ENCODE measurements at places on chromosomes 12 and 14.

- DNase-seq, result no peak
Observed at GRCh38 chr14:88914956-88915355, 90.5 kb downstream of the TTC8 start.

GRCh38 chr14:53192052-53192760, 39.1 kb upstream of the DDHD1 start:
- no peak for DNase-seq

DNA sequence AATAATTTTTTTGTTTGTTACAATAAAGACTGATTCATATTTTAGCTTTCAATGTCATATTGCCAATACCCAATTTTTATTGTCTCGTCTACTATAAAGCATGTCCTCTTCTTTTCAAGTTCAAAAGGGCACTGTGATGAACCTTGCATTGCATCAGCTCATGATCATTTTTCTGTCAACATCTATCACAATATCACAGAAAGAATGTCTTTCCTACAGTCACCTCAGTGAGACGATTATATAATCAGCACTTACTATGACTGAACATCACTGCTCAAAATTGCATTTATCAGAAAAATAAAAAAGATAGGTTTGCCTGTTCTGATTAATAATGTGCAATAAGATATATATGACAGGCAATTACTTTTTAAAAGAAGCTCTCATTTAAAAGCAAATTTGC, 228.7 kb upstream of the LRFN5 start:
- DNase-seq, result no peak

DNA sequence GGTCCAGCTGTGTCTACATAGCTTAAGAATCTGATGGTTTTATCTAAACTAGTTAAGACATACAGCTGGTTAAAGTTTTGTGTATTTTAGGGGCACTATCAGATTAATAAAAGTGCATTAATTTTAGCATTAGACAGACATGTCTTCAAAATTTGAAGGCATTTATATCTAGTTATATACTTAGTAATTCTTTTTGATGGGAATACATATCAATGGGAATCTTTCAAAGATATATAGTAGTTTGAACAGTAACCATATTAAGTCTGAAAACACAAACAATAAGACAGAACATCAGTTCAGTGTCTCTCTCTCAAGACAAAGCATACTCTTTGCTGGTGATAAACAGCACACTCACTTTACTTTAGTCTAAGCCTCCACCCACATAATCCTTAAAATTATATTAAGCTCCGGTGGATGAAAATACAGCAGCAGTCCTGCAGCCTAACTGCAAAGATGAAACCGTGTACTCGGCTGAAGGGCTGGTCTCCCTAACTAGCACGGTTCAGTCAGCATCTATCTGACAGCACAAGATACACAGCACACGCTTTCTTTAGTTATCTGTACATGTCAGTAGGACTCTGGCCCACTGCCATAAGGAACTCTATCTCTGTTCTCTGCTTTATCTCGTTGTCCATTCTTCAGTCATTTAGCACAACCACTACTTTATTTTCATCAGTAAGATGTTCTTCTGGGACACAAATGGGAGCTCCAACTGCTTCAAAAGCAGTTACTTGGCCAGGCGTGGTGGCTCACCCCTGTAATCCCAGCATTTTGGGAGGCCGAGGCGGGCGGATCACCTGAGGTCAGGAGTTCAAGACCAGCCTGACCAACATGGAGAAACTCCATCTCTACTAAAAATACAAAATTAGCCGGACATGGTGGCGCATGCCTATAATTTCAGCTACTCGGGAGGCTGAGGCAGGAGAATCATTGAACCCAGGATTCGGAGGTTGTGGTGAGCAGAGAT, 80.5 kb downstream of the MED13L start:
- DNase-seq, result no peak

- DNase-seq, result no peak
Observed at GRCh38 chr14:32823706-32824105, 115.0 kb upstream of the NPAS3 start.

DNA sequence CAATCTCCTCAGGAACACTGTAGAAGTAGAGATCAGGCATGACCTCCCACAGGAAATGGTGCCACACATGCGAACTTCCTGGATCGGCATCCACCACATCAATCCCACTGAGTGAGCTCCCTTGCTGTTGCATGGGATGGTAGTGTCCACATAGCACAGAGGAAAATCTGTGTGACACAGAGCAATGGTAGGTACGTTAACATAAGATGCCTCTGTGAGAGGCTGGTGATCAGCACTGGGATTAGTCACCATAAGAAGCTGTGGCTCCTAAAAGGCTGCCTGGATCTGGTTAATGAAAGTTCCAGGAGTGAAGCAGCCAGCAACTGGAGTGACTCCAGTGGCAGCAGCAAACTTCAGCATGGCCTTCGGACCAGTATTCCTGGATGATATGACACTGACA, 21.8 kb downstream of the WDHD1 start:
- DNase-seq, result no peak

DNA sequence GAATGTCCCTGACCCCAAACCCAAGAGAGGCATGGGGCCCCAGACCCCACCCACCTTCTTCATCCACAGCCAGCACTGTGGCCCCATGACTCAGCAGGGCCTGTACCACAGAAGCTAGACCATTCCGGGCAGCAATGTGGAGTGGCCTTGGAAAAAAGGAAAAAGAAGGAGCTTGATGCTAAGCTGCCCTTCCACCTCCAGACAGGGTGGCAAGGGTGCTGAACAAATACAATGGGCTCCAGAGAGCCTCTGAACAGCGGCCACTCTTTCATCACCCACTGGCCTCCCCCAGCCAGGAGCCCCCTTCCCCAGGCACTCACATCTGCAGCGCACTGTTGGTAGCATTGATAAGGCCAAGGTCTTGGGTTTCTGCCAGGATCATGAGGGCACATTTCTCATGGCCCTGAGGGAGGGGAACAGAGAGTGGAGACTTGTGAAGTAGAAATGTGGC, 13.9 kb downstream of the SLC39A5 start:
- no peak for DNase-seq

DNA sequence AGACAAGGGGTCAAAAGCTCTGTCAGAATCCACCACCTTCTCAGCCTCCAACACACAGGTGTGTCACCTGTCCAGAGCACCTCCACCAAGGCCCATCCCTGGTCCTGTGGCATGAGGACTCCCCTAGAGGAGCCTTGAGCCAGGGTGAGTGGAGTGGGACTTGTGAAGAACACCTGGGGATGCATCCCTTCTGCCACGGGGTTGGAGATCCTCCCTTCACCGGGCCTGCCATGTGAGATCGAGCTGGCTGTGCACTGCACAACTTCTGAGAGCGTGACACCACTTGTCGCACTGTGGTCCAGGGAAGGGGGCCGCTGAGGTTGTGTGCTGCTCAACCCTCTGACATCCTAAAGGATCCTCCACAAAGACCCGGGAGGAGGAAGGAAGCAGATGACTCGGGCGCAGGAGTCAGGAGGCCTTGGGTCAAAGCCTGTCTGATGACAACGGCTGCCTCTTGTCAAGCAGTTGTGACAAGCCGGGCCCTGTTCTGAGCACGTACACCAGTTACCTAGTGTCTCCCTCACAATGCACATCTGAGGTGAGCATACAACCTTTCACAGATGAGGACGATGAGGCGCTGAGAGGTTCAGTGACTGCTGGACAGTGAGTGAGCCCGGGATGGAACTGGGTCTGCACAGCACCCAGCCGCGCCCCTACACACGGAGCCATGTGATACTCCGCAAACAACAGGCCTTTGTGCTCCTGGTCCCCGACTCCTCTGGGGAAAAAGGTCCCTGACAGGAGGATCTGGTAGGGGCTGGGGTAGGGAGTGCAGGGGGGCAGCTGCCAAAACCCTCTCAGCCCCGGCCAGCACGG, 35.6 kb downstream of the CHGA start:
- DNase-seq, result no peak

DNA sequence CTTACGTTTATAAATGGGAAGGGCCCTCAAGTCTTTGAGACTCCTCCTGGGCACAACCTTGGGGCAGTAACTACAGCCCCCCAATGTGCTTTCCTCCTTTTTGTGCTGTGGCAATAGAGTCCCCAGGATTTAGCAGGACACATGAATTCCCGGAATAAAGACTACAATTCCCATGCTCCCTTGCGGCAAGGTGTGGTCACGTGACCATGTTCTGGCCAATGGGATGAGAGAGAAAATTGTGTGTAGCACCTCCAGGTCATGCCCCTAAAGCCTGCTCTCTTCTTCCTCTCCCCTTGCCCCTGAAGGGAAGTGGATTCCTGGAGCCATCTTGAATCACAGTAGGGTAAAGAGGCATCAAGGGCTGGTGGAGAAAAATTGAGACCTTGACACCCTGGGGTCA, 295.1 kb upstream of the SFSWAP start:
- no peak for DNase-seq

DNA sequence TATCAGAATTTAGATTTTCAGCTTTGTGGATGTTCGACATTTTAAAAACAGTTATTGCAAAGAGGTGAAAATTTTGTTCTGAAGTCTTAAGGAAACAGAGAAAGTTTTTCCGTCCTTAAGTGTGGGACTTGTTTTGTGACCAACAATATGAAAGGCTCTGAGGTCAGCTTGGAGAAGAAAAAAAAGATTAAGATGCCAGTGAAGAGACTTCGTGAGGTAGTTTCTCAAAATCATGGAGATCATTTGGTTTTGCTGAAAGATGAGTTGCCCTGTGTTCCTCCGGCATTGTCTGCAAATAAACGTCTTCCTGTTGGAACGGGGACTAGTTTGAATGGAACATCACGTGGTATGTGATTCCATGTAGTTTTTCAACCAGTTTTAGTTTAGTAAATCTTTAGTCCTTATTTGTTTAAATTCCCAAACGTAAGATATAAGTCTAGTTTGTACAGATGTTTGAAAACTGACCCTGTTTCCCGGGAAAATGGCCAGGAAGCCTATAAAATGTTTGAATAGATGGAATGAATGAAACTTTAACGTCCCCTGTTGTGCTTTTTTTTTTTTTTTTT, 682 bp downstream of the KIAA0586 start:
- DNase-seq, result no peak

- DNase-seq, result no peak
Observed at GRCh38 chr12:46230306-46230705, 38.5 kb downstream of the SLC38A1 start.

DNA sequence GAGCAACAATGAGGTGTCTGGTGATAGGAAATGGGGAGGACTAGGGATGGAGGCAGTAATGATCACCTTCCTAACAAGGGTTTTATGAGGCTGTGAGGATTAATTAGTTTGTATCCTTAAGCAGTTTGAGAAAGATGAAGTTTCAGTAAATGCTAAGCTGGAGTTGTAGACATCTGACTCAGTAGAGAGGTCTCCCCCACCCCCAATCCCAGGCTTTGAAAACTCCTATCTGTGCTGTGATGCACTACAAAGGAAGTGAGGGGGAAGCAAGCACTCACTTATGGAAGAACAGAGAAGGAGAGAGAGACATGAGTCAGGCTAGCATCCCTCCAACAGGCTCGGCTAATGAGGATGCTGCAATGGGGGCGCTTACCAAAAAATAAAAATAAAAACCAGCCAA, 5.5 kb upstream of the BCL11B start:
- DNase-seq, result no peak

DNA sequence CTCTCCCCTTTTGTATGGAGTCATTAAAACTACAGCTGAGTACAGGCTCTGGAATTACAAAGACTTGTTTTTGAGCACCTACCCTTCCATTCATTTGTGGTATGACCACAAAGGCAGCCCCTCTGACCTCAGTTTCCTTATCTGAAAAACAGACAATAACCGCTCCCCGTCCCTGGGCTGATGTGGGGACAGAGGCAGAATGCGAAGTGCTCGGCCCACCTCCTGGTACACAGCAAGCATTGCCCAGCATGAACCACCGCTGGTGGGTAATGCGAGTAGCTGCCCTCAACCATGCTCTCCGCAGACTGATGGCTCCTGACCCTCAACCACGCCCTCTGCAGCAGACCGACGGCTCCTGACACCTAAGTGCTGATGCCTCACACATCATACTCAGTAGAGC, 22.4 kb downstream of the P2RX2 start:
- no peak for DNase-seq

DNA sequence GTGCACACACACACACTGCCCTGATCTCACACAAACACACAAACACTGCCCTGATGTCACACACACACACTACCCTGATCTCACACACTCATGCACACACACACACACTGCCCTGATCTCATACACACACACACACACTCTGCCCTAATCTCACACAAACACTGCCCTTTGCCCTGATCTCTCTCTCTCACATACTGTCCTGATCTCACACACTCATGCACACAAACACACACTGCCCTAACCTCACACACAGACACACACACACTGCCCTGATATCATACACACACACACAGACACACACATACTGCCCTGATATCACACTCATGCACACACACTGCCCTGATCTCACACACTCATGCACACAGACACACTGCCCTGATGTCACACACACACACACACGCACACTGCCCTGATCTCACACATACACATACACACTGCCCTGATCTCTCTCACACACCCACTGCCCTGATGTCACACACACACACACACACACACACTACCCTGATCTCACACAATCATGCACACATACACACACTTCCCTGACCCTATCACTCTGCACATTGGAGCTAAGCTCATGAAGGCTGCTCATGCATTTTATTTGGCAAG, 97.6 kb upstream of the DIO3 start:
- no peak for DNase-seq

DNA sequence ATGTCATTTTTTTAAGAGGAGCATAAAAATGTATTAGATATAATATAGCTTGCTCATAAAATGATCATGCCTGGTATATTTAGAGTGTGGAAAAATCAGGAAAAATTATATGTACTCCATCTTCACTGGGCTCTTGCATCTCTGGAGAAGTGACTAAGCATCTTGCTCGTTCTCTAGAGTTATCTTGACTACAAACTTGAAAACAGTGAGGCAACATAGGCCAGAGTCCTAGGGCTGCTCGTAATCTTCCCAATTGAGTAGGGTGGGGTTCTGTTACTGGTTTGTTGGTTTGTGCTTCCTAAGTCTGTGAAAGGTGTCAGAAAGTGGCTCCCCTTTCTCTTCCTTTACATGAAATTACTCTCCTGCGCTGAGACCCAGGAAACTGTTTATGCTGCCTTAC, 46.2 kb downstream of the AACS start:
- DNase-seq, result no peak

DNA sequence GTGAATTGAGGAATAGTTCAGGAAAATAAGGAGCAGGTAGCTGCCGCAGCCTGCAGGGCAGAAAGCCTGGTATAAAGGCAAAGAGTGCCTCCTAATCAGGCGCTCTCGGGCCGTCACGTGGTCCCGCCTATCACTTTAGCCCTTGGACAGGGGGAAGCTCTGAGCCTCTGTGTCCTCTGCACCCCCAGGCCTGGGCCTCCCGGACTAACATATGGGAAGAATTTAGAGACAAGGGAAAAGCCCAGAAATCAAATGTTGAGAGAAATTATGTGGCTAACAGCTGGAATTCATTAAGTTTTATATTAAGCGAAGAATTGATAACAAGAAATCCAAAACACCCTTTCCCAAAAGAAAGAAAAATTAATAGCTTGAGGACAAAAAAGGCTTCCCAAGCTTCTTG, 417.7 kb downstream of the ATP23 start:
- no peak for DNase-seq

DNA sequence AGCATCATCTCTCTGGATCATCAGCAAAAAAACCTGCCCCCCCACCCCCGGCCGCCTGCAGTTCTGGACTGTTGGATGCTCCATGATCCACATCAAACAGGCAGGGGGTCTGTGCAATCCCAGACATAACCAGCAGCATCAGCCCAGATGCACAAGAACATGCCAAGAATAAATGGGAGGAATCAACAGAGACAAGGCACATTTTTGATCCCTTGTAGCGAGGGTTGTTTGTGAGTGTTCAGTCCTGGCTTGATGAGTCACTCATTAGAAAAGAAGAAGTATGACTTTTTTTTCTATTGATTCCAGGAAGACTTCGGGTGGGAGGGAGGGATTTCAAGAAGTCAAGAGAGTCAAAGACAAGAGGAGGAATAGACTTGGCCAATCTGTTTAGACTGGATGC, 244.2 kb downstream of the KSR2 start:
- DNase-seq, result no peak

Data from activated CD4-positive, alpha-beta T cell treated with anti-CD3 and anti-CD28 coated beads for 24 hours (primary cell).